ENCODE measurements at places on chromosomes 11 and 22.
A peak's percentile ranks its signal among the peaks of the same experiment; 100 is the strongest.

DNA sequence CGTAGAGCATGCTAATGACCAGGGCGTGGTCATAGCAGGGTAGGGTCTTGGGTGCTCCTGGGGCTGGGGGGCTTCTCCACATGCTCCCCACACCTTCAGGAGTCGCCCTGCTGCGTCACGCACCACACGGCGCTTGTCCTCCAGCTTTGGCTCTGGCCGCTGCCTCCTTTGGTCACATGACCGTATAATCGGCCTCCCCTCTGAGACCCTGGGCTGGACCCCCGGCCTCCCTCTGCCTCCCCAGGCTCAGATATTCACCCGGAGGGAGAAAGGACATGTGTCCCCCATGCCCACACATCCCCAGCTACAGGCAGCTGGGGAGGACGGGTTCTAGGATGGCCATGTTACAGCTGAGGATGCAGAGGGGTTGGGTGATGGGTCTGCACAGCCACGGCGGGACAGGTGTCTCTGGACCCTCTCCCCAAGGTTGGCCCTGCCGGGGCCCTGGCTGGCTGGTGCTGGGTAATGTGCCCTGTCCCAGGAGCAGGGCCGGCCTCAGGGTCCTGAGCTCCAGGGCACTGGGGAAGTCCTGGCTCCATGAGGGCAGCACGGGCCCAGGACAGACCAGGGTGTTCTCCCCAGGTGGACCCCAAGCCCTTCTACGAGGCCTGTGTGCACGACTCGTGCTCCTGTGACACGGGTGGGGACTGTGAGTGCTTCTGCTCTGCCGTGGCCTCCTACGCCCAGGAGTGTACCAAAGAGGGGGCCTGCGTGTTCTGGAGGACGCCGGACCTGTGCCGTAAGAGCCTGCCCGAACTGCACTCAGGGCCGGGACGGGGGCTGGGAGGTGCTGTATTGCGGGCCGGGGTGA lies 14.5 kb downstream of the MUC2 start:
- no peak for DNase-seq

DNA sequence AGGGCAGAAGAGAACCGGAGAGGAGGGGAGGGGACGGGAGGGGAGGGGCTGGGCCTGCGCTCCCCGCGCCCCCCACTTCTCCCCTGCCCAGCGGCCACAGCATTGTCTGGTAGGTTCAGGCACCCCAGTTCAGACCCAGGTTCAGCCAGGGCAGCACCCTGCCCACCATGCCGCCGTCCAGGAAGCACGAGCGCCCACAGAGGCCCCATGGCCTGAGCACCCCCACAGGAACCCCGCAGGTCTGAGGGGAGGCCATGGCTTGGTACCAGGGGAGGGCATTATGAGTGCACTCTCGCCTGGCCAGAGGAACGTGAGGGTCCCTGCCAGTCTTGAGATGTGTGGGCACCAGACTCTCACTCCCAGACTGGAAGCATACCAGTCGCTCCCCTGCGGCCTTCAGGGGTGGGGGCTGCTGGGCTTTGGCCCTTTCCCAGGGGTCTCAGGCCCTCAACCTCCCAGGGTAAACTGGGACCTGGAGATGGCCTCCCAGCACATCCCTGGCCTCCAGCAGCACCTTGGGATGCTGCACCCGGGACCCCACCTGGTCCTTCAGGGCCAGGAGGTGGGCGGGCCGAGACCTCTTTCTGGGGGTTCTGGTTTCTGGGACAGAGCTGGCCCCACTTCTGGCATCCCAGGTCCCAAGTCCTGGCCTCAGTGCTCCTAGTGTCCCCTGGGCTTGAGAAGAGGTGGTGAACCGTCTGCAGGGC lies 597 bp upstream of the PLXNB2 start:
- no peak for DNase-seq

DNA sequence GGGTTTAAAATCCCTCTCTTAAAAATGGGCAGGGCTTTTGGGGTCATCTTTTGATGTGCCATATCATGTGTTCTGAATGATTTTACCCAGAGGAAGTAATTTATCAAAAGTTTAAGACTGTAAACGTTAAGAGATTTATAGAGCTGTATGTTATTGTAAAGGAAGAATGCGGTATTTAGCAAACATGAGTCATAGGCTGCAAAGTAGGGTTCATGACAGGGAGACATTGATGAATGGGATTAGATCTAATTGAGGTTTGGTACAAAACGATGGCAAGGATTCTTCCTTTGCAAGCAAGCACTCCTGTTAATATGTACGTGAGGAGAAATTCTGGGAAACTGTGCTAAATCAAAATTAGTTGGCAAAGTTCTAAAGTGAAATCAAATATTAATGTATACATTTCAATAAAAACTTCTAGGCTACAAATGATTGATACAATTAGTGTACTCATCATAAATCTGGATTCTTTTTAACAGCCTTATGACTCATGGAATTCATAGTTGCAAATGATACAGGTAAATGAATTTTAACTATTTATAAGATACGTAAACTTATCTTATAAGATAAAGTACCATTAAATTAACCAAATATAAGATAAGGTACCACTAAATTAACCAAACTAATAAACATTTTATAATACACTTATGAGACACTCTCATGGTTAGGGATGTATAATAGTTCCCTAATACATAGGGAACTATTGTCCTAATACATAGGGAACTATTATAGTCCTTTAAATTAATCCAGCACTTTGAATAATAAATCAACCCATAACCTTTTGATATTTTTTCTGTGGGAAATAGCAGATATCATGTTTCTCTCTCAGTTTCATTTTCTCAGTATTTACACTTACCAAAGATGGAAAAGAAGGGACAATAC lies 58.4 kb downstream of the KIF18A start:
- no peak for DNase-seq

DNA sequence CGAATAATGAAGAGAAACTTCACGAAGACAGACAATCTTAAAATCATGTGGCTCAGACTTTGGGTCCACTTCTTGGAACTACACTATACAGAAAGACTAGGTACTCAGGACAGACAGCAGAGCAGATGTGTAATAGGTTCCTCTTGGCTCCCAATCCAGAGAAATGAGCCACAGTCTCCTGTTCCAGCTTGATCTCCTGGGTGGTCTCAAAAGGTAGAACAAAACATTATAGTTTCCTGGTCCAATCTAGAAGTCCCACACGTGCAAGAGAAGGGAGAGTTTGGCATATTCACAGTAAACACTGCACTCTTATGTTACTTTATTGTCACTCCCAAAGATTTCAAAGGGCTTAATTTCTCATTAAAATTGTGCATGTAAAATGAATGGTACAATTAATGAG lies 134.5 kb upstream of the FIBIN start:
- no peak for DNase-seq

- DNase-seq = no peak
These were observed 655.6 kb upstream of the CNTN5 start for GRCh38 chr11:98365190-98365589.

GRCh38 chr11:122799406-122800105 lies 38.7 kb upstream of the CRTAM start:
- no peak for DNase-seq

- peak; percentile 9 for DNase-seq
These were observed 324.4 kb downstream of the NTM start for GRCh38 chr11:131694526-131695424.

DNA sequence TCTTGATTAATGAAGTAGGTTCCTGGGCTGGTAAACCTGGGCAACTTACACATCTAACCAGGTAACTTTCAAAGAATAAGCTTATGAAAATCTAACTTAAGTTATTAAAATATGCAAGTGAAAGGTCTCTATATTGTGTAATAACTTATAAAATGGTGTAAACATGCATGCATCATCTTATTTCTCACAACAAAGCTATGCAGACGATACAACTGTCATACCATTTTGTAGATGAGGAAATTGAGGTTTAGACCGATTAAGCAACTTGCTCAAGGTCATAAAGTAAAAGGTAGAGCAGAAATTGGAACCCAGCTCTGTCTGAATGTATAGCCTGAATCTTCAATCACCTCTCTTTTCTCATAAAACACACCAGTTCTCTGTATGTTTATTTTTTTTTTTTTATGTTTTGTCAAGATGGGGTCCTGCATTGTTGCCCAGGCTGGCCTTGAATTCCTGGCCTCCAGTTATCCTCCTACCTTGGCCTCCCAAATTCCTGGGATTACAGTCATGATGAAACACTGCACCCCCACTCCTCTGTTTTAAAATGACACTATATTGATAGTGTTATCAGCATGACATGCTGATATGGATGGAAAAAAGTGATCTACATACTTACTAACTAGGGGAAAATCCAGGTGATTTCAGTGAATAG lies 109.6 kb downstream of the SGSM3 start:
- no peak for DNase-seq

DNA sequence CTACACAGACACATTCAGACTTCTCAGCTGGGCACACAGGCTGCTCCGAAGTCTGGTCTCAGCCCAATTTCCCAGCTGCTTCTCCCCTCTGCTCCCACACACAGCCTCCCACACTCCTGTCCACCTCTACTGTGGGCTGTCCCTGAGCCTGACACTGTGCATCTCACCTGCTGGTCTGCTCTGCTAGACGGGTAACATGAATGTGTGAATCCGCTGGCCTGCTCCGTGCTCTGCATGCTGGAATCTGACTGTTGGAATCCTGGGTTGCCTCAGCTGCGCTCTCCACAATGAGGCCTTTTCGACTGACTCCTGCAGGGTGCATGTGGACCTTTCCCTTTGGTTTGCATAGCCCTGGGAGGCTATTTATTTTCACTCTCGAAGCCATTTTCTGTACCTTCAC lies 489.5 kb upstream of the B3GAT1 start:
- no peak for DNase-seq

DNA sequence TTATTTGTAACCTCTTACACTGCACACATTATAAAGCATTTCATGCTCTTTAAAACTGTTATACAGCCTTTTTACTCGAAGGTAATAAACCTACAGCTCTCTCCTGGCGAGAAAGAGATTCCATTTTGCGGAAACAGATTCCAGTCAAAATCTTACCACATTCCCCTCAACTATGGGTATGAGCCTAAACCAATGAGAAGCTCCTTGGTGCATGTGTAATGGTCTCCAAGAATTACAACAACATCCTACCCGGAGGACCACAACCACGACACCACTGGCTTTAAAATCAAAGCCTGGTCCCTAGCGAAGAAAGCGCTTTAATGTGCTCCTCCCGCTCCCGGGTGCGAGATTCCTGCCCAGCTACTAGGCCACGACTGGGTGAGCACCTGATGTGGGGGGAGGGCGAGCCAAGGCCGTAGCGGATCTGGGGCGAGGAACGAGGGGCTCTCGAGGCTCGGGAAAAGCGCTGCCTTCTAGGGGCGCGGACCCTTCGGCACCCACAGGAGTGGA lies 821 bp downstream of the CELF1 start:
- no peak for DNase-seq

DNA sequence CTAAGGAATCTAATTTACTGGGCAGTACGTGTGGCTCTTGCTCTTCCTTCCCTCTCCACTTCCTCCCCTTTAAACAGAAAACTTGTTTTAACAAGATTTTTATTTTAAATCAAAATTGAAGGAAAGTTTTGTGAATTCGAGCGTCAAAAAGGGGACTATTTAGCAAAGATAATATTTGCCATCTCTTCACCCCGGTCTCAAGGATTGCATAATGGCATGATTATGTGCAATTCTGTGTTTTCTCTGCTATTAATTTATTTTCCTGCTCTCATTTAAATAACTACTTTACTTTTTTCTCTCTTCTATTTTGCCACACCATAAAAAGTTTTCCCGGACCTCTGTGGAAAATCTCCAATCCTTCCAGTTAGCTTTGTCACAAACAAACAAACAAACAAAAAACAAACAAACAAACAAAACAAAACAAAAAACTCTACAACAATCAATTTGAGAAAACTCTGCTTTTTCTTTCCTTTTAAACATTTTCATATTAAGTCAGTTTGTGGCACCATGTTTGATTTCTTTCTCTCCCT lies 10.2 kb upstream of the PAX6 start:
- no peak for DNase-seq

GRCh38 chr11:66857234-66857926 lies 516 bp downstream of the LRFN4 start:
- no peak for DNase-seq

DNA sequence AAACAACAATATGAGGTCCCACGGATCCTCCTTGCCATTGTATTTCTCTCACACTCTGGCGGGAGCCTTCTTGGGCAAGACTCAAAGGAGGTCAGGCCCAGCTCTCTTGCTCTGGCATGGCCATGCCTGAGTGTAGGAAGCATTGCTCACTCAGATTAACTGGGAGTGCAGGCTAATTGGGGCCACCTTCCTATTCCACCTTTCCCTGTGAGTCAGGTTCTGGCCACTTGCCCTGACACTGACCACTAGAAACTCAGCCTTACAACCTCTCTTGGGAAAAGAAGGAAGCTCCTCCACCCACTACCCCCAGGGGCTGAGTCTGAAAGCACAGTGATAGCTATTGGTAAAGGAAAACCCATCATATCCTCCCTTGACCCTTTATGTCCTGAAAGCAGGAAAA lies 121.8 kb upstream of the NTM start:
- no peak for DNase-seq

GRCh38 chr22:25747245-25747944 lies 5.4 kb downstream of the MYO18B start:
- no peak for DNase-seq

- DNase-seq = no peak
These were observed 878.1 kb downstream of the BRD1 start for GRCh38 chr22:48949375-48950149.

- no peak for DNase-seq
These were observed 230.1 kb upstream of the DDI1 start for GRCh38 chr11:103806130-103806895.

GRCh38 chr11:11528986-11529385 lies 92.8 kb downstream of the GALNT18 start:
- DNase-seq = no peak

DNA sequence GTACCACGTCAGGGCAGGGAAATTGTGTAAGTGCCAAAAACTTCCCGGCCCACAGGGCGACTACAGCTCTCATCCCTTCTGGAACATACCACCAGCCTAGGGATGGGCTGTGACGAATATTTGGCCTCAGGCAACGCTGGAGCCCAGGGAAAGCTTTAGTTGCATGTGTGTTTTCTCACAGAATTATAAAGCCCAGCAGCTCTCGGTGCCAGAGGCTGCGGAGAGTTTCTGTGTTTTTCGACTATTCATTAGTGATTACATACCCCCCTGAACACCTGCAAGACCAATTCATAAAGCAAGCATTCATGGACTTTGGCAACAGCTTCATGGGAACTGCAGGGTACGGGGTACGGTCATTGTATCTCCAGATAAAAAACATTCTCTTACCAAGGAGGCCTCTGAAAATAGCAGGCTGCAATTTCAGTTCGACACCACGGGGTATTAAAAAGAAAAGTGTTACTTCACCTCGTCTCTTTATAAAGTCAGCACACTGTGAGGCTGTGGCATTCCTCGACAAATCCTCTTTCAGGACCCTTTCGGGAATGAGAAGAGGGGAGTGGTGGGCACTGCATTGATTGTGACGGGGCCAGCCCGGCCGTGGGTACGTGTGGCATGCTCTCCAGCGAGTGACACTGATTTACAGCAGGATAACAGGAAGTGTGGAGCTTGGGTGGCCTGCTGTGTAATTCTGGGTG lies 243.6 kb upstream of the SORL1-AS1 start:
- DNase-seq = no peak

- DNase-seq = no peak
These were observed 30.9 kb downstream of the PARVA start for GRCh38 chr11:12408156-12408770.
